Caco-2 (cell line): ENCODE measurements at places on chromosomes 13 and 19. TPM values are rescaled to one million over a fixed set of nuclear protein-coding genes. Genes with fewer than 3 reads are reported as not detected.

SLC25A41 gene
- 0.23 TPM in 1 of 2 replicates, not detected in the other for total RNA-seq

GPR4 gene
- total RNA-seq, result not detected in 2 replicates

TEX101 gene
- total RNA-seq, result not detected in 2 replicates

FGF22 gene
- 0.68 TPM in 1 of 2 replicates, not detected in the other for total RNA-seq

RAB8A gene
- 108 and 129 TPM in 2 replicates for total RNA-seq

IQCN gene
- total RNA-seq, result 1.5 and 2.1 TPM in 2 replicates

IRGC gene
- total RNA-seq, result not detected in 2 replicates

PPP1R37 gene
- total RNA-seq, result 42.1 and 47.7 TPM in 2 replicates

SIGLEC8 gene
- not detected in 2 replicates for total RNA-seq

RFXAP gene
- total RNA-seq, result 8.7 and 11.5 TPM in 2 replicates

WDR87 gene
- not detected in 2 replicates for total RNA-seq

RASGRP4 gene
- total RNA-seq, result not detected in 2 replicates

IGFL2 gene
- 57.7 and 64.7 TPM in 2 replicates for total RNA-seq

FXYD7 gene
- not detected in 2 replicates for total RNA-seq

TMC4 gene
- total RNA-seq, result 38.9 and 45.9 TPM in 2 replicates

ACP7 gene
- total RNA-seq, result 0.45 and 0.46 TPM in 2 replicates

CEACAM8 gene
- total RNA-seq, result not detected in 2 replicates

NALCN gene
- total RNA-seq, result not detected in 2 replicates

NLRP5 gene
- not detected in 2 replicates for total RNA-seq

NLRP9 gene
- total RNA-seq, result not detected in 2 replicates

SPACA4 gene
- total RNA-seq, result not detected in 2 replicates

CUL4A gene
- total RNA-seq, result 123 and 125 TPM in 2 replicates

HIF3A gene
- 5.2 and 5.4 TPM in 2 replicates for total RNA-seq

KCNK6 gene
- total RNA-seq, result 6.1 and 7.8 TPM in 2 replicates

ITGBL1 gene
- not detected in 2 replicates for total RNA-seq

FOXO1 gene
- 10.4 and 11.4 TPM in 2 replicates for total RNA-seq

GARIN5A gene
- 1.4 and 1.5 TPM in 2 replicates for total RNA-seq

PLEKHJ1 gene
- total RNA-seq, result 119 TPM in 2 replicates

HCST gene
- total RNA-seq, result not detected in 2 replicates

ALOX5AP gene
- total RNA-seq, result 0.37 and 1.1 TPM in 2 replicates

CABP5 gene
- not detected in 2 replicates for total RNA-seq

ADGRE3 gene
- not detected in 2 replicates for total RNA-seq
